ENCODE measurements at places on chromosomes 3 and 15.

DNA sequence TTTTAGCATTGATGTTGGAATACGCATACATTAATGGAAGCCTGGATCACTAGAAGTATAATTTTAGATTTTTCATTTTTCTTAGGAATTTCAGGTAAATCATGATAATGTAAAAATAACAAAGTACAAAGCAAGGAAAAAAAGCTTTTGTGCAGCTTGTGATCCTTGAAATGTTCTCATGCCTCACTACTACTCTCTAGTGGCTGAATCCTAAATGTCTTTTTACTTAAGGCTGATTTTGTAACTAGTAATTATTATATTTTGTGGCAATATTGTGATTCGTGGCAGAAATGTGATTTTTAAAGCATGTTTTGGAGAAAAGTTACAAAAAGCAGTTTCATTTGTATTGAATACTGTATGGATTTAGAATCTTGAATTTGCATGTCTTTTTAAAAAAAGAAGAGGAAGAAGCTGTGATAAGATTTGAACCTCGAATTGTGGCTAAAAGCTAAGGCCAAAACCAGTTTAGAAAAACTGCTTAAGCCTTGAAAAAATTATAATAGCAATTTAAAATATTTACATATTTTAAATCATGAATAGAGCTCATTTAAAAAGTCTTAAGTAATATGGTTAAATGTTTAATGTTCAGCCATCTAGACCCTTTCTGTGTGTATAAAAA is 39.0 kb downstream of the U2SURP start:
- peak; percentile 9 for DNase-seq

DNA sequence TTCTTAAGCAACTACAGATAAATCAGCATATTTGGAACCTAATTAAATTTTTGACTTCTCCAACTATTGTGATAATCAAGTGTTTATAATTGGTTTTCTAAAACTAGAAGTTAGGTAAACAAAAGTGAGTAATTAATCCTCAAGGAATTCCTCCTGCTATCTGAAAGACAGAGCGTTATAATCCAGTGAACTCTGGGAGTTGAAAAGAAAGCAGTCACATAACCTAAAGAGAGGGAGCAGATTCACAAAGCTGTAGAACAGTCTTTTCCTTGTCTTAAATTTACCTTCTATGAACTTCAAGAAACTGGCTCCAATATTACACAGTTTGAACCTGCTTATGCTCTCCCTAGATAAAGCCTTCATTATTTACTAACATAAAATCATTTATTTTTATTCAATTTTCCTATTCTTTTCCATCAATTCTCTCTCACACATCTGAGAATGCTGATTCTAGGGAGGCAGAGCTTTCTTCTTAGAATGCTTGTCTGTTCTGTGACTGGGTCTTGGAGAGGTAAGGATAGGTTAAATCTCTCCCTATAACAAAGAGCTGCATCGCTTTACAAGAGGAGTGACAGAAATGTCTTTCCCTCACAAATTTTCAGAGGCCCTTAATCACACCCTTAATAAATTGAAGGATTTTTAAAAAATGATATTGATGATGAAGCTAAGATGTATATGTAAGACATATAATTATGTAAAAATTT is 132.8 kb downstream of the TUSC7 start:
- no peak for DNase-seq

DNA sequence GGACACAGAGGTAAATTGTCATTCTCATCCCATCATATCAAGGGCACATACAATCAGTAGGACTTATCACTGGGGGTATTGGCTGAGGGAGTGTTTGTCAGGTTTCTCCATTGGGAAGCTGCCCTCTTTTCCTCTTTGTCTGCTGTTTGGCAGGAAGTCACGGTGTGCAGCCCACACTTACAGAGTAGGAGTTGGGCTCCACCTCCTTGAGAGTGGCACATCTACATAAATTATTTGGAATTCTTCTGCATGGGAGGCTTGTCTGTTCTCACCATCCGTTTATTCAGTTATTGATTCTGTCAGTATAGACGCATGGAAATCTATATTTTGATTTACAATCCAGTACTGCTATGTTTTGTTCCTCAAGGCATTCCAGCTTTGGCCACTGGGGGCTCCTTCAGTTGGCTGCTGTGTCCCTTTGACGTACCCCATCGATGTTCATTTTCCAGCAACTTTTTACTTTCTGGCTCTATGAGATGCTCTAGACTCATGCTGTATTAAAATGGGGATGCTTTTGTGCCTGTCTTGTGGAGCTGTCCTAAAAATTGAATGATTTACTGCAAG is 200.3 kb downstream of the SLCO3A1 start:
- no peak for DNase-seq

GRCh38 chr3:65381496-65382010 is 657.2 kb downstream of the MAGI1 start:
- no peak for DNase-seq

DNA sequence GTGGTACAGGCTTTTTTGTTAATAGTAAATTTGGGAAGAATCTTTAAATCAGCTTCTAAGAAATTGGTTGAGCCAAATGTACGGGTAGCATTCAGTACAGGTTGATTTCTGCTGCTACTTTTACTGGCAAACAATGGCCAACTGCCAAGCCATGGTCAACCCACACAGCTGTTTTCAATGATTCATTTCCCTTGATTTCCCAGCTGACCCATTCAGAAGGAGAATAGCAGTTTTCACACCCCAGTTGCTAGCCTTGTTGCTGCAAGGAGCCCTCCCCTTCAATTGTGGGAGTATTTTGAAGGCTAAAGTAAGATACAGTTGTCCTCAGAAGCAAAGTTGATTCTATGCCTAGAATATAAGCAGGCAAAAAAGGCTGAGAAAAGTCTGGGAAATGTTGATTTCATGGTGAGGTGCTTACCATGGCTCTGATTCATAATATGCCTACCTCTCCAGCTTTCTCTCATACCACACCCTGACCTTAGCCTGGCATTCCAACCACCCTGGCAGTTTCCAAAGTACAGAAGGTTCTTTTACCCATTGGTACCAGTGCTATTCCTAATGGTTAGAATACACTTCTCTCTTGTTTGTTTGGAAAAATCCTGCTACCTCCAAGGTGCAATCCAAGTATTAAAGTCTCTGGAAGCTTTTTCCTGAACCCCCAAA is 320.3 kb upstream of the TGFBR2 start:
- peak; percentile 83 for DNase-seq

- DNase-seq = no peak
These were observed 83.9 kb upstream of the PROK2 start for GRCh38 chr3:71868876-71869275.

GRCh38 chr3:107855710-107856109 is 235.1 kb downstream of the CD47 start:
- no peak for DNase-seq

DNA sequence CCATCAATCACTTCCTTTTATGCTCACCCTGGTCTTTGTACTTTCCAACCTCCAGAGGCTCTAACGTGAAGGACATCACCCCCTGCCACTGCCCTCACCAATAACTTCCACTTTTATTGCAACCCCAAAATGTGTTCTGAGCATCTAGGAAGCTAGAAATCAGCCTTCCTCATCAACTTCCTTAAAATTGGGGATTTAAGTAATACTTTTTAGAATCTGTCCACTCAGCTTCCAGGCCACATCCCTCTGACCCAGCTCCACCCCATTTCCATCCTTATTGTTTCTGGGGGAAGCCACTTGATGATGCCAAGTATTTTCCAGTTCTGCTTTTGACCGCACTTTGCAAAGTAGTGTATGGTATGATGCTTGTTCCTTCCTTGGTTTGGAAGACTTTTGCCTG is 73.5 kb upstream of the XCR1 start:
- DNase-seq = no peak

DNA sequence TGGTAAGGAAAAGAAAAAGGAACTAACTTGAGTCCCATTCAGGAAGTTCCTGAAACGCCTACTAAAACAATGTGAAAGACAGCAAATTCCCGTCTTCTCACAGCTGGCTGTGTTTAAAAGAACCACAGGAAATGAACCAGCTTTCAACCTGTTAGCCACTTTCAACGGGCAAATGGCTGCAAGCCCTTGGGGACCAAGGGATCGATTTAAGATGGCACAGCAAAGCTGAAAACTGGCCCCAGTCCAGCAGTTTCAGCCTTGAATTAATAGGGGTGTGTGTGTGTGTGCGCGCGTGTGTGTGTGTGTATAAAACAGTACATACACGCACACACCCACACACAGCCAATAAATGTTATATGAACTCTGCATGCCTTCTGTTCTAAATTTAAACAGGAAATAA is 168.7 kb upstream of the TMCO5A start:
- DNase-seq = no peak

- DNase-seq = no peak
These were observed 593 bp upstream of the RSL24D1 start for GRCh38 chr15:55197362-55197705.

GRCh38 chr3:40012381-40012780 is 203.0 kb downstream of the MYRIP start:
- no peak for DNase-seq

GRCh38 chr3:66555214-66555844 is 54.5 kb upstream of the LRIG1 start:
- no peak for DNase-seq

DNA sequence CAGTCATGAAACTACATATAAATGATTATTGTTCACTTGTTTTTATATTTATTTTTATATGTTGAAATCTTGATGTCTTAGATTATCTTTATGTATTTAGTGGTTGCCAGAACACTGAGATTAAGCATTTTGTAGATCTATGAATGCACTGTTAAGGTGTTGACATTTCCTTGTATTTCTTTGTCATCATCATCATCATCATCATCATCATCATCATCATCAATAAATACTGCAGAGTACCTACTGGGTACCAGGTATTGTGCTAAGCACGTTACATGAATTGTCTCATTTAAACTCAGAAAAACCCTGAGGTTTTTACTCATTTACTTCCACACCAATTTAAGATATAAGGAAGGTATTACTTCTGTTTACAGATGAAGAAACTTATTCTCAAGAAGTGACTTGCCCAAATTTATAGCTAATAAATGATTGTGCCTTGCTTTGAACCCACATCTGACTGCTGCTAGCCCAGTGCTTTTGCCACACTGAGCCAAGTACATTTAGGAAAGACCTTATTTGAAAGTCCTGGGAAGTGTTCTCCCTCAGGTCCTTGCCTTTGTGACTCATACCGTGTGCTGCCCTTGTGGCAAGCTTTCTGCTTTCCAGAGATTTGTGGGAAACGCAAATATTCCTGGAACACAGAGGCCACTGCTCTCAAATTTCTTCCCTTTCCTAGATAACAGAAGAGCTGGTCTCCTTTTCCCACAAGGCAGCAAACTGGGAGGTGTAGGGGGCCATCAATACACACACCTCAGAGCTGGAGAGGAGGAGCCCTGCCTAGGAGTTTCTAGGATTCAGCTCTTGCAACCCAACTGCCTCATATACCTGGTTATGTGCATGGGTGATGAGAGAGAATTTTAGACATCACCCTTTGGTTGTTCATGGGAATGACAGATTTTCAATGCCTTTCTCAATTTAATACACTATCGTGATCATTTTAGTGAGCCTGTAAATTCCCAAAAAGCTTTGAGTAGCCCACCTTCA is 115.4 kb upstream of the C15orf61 start:
- DNase-seq = no peak

DNA sequence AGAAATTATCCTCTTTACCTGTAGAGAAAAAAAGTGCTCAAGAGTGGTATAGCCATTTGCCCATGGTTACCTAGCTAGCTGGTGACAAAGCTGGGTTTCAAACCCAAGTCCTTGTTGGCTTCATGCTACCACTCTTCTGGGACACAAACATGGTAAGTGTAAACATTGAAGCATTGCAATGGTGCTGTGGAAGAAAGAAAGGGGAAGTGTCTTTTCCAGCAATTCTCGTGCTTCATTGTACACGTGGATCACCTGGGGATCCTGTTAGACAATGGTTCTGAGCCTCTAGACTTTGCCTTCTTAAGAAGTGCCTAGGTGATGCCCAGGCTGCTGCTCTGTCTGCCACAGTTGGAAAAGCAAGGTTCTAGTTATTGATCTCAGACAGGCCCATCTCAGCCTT is 134.8 kb upstream of the CTNNB1 start:
- no peak for DNase-seq

DNA sequence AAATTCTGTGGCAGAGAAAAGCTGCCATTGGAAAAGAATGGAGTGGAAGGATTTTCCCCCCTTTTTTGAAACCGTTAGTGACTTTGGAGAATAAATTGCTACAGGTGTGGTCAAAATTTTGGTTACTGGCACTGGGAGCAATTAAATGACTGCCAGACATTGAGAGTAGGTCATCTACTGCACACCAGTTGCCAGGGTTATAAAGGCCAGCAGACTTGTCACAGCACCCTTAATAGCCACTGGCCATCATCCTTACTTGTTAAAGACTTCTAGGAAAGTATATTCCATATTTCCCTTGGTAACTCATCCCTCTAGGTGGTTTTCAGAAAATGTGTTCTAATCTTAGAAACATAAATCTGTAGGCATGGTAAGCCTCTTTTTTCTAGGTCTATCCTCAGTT is 8.0 kb downstream of the PIK3CA start:
- DNase-seq = no peak

DNA sequence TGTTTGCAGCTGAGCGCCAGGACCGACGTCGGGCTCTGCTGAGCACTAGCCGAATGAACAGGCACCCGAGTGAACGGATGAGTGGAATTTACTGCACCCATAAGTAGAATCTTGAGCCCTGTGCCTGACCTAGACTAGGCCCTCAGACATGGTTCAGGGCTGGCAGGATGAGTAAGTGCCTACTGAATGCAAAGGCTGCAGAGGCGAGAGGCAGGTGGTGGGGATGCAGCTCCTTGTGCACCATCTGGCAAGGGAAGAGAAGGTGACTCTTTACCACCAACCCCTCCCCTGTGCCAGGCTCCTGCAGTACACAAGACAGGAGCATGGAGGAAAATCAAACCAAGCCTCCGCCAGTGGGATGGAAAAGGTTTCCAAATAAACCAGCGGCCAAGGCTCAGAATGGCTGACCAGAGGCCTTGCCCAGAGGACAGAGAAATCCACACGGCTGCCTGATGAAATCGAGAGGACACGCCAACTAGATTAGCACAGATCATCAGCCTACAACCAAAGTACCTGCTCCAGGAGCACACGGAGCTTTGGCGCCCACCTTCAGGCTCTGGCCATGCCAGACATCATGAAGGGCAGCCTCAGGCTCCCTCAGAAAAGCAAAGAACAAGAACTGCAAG is 141.7 kb upstream of the IQSEC1 start:
- DNase-seq = no peak

Measured in NCI-H446 (cell line).